ENCODE measurements at places on chromosomes 12 and 14.

DNA sequence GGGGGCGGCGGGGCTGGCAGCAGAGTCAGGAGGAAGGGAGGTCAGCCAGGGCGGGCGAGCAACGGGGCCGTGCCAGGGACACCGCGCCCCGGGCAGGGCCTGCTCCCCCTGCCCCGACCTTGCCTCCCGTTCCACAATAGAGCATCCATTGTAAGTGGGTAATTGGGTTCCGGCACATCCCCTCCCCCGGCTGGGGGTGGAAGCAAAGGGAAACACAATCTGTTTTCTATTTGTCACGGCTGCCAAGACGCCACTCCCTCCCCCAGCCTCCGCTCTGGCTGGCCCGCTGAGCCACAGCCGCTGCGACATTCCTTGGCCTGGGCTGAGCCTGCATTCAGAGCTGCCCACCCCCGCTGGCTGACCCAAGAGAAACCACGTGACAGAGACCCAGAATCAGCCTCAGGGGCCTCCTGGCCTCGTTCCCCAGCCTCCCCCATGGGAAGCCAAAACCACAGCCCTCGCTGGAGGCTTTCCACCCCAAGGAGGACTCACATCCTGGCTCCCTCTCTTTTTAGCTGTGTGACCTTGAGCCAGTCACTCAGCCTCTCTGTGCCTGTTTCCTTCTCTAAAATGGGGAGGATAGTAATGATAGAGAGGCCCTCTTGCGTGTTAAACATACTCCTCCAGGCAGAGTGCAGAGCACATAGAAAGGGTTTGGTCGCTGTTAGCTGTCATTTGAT lies 117.6 kb downstream of the SCARB1 start:
- no peak for DNase-seq

GRCh38 chr12:54427106-54427505 lies 8.0 kb upstream of the ITGA5 start:
- no peak for DNase-seq

DNA sequence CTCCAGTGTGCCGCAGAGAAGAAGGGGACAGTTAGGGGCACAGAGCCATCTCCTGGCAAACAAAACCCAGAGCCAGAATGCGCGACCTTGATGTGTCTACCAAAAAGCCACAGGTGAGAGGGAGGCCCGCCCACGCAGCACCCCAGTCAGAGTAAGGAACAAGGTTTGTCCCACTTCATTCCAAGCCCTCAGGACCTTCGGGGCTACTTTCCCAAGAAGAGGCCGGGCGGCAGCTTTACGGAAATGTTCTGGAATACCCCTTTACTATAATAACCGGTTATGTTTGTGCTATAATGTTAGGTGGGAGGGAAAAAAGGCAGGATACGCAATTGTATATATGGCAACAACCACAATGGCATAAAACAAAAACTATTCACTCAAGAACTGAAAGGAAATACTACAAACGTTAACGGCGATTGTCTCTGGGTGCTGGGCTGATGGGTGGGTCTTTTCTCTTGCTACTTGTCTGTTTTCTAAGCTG lies 12.3 kb downstream of the CCDC88C start:
- no peak for DNase-seq

DNA sequence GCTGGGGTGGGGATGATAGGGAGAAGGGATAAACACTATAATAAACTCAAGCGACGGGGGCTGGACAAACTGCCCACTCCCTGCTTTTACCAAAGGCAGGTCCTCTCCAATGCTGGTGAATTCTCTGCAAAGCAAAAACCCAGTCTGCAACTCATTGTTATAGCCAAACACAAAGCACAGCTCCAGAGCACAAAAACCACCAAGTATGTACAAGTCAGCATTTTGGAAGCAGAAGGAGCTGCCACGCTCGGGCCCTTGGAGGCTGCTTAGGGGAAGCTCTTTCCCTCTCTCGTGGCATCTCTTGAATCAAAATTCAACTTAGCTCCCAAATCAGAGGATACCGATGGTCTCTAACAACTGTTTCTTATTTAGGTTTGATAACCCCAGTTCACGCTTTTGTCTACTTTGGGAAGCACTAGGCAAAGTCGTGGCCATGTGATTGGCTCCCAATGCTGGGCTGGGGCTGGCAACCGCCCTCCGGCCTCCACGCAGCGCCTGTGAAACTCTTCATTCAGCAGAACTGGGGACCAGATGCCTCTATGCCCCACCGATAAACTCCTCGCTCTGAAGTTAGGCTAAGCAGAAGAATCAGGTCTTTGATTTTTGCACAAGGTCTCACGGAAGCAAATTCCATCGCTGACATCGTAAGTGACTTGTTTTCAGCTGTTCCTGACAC lies 158.5 kb upstream of the FOXN3 start:
- DNase-seq: no peak

GRCh38 chr12:48693572-48693971 lies 11.5 kb upstream of the KANSL2 start:
- no peak for DNase-seq

DNA sequence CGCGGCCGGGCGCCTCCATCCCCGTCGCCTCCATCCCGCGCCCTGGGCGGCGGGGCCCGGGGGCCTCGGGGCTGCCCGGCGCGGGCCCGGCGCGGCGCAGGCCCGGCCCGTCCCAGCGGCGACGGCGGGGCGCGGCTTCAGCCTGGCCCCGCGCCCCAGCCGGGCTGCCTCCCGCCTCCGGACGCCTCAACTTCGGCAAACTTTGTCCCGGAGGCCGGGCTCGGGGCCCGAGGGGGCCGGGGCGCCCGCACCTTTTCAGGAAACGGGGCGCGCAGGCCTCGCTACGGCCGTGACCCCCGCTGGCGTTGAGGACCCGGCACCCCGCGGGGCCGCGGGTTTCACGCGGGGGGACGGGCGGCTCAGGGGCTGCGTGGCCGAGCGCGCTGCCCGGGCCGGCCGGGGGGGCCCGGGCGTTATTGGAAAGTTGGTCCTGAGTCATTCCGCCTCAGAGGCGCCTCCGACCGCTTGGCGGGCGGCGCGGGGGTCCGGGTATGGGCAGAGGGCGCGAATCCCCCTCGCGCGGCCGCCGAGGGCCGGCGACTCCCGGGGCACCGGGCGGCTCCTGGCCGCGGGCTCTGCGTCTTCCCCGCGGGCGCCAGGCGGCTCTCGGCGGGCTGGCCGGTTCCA lies 575 bp downstream of the TRAF3 start:
- DNase-seq: peak; percentile 51

DNA sequence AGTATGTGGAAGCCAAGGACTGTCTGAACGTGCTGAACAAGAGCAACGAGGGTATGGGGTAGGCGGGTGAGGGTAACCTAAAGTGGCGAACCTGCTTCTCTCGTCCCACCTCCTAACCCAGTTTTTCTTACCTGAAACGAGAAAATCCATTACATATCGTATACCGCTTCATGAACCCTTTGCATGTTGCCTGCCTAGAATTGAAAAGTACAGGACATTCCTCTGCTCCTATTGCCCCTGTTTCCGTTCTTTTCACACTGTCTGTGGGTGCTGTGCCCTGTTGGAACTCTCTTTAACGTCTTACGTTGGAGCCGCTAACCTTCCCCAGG lies 513 bp downstream of the PFDN5 start:
- no peak for DNase-seq

DNA sequence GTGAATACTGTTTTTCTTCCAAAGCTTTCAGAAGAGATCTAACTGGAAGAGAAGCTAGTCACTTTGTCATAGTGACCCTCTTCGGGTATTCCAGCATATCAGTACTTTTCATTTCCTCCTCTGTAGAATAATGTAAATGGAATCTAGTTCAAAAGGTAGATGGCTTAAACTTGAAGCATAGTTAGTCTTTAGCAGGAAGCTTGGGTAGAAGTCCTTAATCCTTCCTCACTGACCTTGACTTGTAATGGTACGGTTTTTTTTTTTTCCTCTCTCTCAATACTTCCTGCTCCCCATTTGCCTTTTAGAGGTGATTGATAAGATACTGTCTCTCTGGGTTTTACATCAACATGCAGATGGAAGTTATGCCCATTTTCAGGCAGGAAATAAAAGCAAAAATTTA lies 1.7 kb downstream of the FBXO34 start:
- no peak for DNase-seq

- no peak for DNase-seq
Observed at GRCh38 chr14:34668111-34668510, 38.2 kb upstream of the SNX6 start.

Measured in activated CD4-positive, CD25-positive, alpha-beta regulatory T cell treated with anti-CD3 and anti-CD28 coated beads, Interleukin-2, amount 50 U/mL, for 72 hours (primary cell).